ENCODE measurements at places on chromosomes 3 and 15.
A peak's percentile ranks its signal among the peaks of the same experiment; 100 is the strongest.

DNA sequence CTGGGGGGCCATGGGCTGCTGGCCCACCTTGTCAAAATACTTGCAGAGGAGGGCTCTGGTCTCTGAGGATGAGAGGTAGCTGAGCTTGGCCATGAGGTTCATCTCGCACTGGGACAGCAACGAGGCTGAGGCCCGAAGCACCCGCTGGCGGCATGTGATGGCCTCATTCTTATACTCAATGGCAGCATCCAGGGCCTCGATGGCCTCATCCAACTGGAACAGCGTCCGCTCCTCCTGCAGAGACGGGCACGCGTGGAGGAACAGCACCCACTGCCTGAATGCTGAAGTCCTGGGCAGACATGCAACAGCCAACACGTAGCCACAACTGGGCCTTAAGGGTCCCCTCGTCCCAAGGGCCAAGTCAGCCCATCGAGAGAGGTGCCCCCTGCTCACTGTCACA, 25.0 kb downstream of the KIF7 start:
- DNase-seq, result no peak

GRCh38 chr3:105752791-105753415, 115.9 kb downstream of the CBLB start:
- DNase-seq, result peak; percentile 78

GRCh38 chr15:75008221-75008625, 12.9 kb downstream of the SCAMP5 start:
- no peak for DNase-seq

DNA sequence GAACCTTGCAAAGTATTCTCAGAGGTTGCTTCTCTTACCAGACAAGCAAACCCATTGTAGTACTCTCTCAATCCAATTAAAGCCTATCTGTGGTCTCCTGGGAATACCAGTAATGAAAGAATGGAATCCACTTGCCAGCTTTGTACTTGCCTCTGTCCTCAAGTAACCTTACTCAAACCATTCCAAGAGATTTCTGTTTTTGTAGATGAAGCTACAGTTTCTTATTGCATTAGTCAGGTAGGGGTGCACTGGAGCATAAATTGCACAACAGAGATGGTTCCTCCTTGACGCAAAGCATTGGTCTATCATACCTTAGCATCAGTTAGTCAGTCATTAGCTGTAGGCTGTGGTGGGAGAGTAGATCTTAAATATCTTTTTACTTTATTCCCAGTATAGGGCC, 52.9 kb downstream of the BTLA start:
- DNase-seq, result no peak

DNA sequence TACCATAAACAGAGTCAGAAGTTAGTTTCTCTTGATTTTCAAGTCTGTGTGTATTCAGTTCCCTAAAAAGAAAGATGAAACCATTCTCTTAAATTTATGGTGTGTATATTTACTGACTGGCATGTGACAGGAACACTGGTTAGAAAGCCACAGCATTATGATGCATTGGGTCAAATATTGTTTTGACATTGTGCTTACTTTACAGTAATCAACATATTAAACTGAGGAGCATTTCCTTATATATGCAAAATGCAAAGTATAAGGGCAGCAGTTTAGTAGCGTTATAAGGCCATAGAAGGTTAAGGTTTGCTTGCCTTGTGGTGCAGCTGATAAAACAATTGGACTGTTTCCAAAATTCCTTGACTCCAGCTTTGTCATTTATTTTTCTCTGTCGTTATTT, 72.9 kb downstream of the EPHA3 start:
- DNase-seq, result no peak

- no peak for DNase-seq
Measured at GRCh38 chr3:154886437-154886836, 193.7 kb upstream of the MME start.

DNA sequence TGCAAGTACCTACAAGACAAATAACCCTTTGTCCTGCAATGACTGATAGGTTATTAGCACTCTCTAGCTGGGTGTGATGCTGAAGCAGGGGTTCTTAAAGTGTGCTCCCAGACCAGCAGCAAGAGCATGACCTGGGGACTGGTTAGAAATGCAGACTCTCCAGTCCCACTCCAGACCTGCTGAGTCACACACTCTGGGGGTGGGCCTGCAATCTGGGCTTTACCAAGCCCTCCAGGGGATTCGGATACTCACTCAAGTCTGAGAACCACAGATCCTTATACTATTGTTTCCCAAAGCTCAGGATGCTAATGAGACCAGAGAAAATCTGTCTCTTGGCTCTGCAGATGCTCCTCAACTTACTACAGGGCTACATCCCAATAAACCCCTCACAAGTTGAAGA, 142.1 kb upstream of the RAD18 start:
- no peak for DNase-seq

GRCh38 chr3:196336319-196337145, 1.7 kb downstream of the TM4SF19 start:
- DNase-seq, result no peak

DNA sequence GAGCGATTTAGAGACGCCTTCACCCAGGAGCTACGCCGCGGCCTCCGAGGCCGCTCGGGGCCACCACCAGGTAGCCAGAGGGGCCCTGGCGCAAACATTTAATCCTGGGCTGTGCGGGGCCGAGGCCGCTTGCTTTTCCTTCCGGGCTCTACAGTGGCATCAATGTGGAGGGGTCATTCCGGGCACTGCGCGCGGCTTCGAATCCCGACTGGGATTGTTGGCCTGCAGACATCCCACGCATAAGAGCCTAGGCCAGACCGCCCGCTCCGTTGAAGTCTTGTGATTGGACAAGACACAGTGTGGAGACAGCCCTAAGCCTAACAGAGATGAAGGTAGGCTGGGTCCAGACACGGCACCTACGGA, 568 bp upstream of the NCBP2 start:
- no peak for DNase-seq

DNA sequence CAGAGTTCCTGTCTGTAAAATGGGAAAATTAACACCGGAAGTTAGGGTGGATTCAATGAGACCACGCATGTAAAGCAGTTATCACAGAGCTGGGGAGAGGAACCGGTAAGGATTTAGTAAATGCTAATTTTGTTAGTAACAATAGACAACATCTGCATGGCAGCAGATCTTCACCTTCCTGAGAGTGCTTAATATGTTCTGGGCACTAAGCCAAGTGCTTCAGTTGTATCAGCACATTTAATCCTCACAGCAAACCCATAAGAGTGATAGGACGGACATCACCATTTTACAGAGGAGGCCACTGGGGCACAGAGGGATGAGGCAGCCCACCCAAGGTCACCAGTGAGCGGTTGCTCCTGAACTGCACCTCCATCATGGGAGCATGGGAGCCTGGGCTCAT, 189.4 kb downstream of the WNT5A start:
- DNase-seq, result no peak

GRCh38 chr3:140085001-140085400, 150.0 kb downstream of the CLSTN2 start:
- DNase-seq, result no peak

- no peak for DNase-seq
Measured at GRCh38 chr15:85964471-85964870, 115.2 kb upstream of the AGBL1 start.

DNA sequence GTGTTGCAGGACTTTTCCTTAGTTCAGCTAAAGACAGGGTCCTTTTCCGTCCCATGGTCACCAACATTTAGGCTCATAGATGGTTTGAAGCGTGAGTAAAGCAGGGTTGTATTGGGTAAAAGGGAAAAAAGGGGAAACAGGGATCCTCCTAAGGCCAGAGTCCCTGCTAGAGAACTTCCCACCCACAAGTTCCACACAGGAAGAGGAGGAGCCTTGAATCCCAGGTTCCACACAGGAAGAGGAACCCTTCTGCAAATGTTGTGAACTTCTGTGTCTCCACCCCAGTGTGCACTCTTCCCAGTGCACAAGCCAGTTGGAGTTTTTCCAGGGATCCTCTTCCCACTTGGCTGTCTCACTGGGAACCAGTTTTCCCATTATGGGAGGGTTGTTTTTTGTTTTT, 27.6 kb upstream of the ATP8B4 start:
- no peak for DNase-seq

DNA sequence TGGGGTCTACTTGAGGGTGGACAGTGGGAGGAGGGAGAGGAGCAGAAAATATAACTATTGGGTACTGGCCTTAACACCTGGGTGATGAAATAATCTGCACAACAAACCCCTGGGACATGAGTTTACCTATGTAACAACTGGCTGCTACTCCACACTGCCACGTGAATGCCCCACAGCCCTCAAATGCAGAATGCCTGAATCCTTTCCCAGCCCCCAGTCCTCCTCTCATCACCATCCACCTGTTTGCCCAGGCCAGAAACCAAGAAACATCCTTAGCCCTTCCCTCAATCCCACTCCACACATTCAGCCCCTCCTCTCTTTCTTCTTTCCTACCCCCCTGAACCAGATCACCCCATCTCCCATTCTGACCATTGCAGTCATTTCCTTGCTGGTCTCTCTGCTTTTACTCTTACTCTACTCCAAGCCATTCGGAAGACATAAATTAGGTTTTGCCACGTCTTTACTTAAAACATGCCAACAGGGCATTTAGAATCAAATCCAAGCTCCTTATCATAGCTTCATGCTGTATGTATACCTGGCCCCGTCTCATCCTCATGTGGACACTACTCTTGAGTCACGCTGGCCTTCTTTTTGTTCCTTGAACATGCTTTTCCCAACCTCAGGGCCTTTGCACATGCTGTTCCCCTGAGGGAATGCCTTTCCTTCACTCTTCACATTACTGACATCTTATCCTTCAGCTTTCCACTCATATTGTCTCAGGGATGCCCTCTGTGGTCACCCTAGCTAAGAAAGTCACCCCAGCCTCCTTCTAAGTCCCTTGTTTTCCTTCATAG, 137.5 kb upstream of the ABHD17C start:
- no peak for DNase-seq

- DNase-seq, result no peak
Measured at GRCh38 chr15:75178938-75179745, 22.5 kb upstream of the C15orf39 start.

DNA sequence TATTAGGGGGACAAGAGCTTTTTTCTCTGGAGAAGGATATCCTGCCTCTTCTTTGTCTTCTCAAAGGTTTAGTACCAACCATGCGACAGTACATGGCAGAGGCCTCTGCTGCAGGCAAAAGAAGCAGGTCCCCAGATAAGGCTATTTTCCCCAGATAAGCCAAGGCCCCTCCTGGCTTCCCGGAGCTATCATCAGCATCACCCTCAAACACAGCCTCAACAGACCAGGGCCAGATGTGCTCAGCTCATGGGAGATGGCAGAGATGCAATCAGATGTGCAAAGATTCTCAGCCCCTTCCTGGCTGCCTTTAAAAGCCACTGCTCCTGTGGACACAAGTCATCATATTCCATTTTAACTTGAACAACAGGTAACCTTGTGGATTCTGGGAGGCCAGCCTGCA, 49.0 kb downstream of the NTRK3 start:
- DNase-seq, result no peak

- DNase-seq, result peak; percentile 61
Measured at GRCh38 chr15:100330629-100331215, 11.1 kb downstream of the ADAMTS17 start.

GRCh38 chr3:146523531-146523930, 20.9 kb downstream of the PLSCR1 start:
- DNase-seq, result no peak

DNA sequence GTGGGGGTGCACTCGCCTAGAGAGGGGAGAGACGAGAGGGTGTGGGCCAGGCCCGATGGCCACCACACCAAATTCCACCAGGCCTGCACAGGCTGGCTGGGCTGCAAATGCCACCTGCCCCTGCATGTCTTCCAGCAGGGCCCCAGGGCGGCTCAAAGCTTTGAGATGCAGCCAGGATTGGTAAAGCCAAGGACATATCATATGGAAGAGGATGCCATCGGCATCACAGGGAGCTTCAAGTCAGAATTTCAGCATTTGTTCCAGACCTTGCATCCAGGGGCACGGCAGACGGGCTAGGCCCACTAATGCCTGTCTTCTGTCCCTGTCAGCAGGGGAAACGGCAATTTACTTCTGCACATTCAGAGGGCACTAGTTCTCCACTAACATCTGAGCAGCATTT, 97.8 kb downstream of the NUP210 start:
- DNase-seq, result no peak

DNA sequence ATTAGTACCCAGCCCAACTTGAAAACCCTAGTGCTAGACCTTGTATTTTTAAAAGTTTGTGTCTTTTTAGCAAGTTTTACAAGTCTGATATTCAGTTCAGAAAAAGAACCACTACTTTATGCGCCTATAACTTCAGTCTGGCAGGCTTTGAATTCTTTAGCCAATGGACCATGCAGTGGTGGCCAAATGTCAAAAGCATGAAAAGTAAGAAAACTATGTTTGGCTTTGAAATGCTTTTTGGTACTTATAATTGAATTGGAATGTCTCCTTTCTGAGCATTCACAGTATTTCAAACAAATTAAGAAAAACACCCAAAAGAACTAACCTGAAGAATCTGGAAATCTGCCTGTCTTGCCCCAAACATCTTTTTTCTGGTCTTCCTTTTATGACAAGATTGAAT, 12.8 kb downstream of the WDR48 start:
- DNase-seq, result no peak

DNA sequence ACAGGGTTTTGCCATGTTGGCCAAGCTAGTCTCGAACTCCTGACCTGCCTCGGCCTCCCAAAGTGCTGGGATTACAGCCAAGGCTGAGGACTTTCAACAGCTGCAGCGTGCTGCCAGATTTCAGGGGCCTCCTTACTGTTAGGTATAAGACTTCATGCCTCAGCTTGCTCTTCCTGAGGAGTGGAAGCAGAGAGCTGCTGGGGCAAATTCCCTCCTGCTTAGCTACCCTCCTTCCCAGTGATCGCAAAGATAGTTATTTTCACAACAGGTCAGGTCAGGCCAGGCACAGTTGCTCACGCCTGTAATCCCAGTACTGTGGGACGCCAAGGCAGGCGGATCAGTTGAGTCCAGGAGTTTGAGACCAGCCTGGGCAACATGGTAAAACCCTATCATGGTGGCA, 2.6 kb upstream of the CPNE9 start:
- DNase-seq, result no peak

DNA sequence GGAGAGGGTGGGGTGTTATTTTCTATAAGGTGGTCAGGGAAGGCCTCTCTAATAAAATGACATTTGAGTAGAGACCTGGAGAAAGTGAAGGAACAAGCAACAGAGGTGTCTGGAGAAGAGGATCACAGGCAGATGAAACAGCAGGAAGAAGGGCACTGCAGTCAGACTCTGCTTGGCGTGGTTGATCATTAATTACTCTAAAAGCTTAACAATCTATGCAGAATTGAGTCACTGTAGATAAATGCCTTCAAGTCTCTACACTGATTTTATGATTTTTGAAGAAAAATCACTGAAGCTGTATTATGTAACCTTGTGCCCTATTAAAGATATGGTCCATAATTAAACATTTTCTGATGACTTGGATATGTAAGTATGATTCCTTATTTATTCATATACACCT, 114.2 kb downstream of the TNIK start:
- no peak for DNase-seq

- no peak for DNase-seq
Measured at GRCh38 chr3:159187706-159188105, 385.9 kb downstream of the MFSD1 start.

- DNase-seq, result no peak
Measured at GRCh38 chr3:195226445-195226844, 44.5 kb downstream of the XXYLT1 start.
